ENCODE measurements at places on chromosomes 2 and 18.

- DNase-seq, result no peak
Observed at GRCh38 chr18:62505669-62506494, 16.9 kb upstream of the ZCCHC2 start.

DNA sequence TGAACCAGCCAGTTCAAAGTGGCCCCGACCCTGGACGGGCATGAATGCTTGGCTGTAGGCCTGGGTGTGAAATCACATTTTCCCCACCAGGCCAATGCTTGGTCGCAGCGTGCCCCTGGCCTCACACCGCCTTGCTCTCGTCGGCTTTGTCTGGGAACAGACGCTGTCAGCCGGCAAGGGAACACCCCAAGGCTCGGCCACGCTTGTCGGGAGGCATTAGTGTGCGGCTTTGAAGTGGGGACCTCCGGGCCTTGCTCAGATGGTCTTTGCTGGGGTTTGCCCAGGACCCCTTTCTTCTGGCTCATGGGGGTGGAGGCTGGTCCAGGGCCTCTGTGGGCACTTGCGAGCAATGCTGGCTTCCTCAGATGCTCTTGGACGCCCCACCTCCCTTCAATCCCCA, 79.1 kb downstream of the INHBB start:
- no peak for DNase-seq

GRCh38 chr2:42523341-42523740, 29.6 kb upstream of the KCNG3 start:
- DNase-seq, result no peak

DNA sequence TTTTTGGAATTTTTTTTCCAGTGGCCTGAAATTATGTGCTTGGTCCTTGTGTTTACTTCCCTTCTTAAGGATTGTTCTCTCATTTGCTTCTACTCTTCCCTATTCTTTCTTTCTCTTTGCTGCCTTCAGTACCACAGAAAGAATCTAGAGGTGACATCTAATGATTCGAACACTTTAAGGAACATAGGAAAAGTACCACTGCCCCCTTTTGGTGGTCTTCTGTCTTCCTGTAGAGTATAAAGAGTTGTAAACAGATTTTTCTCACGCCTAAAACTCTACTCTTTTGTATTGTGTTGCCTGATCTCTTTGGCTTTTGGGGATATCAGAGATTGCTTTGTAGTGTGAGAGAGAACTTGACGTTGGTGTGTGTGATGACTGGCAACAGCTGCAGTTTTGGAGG, 7.0 kb upstream of the SCTR start:
- DNase-seq, result no peak

DNA sequence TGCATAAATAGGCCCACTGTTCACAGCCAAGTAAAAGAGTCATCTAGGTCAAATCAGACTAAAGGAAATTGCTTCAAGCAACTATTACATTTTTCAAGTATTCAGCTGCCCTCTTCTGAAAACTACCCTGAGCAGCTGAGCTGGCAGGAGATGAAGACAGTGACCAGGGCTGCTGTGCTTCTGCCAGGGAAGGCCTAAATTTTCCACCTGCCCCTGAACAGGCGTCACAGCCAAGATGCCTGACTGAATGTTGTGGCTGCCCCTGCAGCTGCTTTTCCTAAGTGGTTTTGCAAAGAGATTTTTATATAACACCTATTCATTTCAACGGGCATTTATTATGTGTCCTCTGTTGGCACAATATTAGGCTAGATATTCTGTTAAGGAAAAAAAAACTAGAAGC, 96.7 kb upstream of the RPE start:
- DNase-seq, result no peak

- DNase-seq, result no peak
Observed at GRCh38 chr2:55097082-55097460, 46.8 kb upstream of the RTN4 start.

DNA sequence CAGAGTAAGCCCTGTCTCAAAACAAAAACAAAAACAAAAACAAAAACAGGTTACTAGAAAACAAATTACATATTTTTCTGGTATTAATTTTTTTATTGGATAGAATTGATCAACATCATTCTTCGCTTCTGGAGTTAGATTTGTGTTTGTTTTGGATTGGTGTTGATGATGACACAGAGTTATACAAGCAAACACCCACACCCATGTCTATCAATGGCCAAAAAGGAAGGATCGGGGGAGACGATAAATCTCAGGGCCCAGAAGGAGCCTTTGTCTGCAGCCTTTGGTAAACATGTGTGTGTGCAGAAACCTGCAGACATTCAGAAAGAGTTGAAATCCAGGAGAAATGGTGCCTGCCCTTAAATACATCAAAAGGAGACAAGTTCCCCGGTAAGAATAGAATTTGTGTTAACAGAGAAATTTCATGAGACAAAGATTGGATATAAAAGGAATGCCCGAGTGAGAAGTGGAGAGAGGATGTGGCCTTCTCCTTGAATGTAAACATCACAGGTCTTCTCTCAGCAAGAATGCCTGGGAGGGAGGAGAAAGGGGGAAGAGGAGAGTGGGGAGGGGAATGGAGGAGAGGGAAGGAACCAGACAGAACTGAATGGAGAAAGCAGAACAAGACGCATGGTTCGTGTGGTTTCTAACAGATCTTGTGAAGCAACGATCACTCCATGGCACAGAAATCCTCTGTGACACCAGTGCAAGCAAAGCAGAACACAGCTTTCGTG, 40.4 kb upstream of the TMEM178A start:
- DNase-seq, result no peak

DNA sequence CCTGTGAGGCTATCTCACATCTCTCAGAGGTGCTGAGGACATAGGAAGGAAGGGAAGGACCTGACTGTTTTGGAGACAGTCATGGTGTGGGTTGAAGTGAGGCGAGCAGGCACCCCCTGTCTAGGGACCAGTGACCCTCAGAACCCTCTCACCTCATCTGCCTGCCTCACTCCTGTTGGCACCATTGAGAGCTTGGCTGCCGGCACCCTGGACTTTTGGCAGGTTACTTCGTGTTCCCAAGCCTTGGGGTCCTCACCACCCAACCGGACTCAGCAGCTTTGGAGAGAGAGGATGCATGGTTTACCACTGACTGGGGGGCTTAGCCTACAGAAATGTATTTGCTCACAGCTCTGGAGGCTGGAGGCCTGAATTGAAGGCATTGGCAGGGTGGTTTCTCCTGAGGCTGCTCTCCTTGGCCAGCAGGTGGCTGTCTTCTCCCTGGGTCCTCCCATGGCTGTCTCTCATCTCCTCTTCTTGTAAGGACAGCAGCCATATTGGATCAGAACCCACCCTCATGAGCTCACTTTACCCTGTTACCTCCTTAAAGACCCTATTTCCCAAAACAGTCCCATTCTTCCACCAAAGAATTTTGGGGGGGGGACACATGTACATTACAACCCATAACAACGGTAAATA, 142.0 kb downstream of the TSN start:
- no peak for DNase-seq

DNA sequence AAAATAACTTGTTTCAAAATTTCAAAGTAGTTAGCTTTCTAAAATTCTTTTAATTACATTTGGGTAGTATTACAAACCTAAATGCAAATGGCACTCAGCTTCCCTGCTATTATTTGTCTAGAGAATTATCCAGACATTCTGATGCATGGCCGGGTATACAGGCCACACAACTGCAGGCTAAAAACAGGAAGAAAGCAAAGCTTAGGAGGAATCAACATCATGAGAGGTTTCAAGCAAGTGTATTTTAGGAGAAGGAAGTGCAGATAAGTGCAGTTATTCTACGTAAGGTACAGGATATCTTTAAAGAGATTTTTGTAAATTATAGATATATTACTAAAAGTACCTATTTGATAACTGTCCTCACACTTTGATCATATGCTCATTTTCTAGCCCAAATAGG, 46.8 kb upstream of the RNU4ATAC start:
- no peak for DNase-seq

DNA sequence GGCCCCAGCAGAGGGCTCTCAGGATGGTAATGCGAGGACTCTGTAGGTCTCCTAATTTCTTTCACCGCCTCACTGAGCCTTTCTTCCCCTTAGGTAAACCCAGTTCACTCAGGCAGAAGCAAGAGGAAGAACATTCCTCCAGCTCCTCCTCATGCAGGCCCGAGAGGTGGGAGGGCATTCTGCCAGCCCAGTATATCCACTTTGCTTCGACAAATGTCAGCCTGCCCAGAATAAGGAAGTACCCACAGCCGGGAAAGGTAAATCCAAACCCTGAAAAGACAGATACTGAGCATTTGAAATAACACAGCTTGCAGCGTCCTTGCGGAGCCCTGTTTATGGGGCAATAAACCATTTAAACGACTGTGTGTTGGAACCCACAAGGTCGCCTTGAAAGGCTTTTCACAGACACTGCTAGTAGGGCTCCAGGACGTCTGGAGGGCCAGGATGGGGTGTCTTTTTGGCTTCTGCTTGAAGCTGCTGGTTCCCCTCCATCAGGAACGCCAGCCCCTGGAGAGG, 63.0 kb upstream of the STPG4 start:
- no peak for DNase-seq

- DNase-seq, result no peak
Observed at GRCh38 chr18:48308027-48308635, 101.1 kb downstream of the ZBTB7C start.

DNA sequence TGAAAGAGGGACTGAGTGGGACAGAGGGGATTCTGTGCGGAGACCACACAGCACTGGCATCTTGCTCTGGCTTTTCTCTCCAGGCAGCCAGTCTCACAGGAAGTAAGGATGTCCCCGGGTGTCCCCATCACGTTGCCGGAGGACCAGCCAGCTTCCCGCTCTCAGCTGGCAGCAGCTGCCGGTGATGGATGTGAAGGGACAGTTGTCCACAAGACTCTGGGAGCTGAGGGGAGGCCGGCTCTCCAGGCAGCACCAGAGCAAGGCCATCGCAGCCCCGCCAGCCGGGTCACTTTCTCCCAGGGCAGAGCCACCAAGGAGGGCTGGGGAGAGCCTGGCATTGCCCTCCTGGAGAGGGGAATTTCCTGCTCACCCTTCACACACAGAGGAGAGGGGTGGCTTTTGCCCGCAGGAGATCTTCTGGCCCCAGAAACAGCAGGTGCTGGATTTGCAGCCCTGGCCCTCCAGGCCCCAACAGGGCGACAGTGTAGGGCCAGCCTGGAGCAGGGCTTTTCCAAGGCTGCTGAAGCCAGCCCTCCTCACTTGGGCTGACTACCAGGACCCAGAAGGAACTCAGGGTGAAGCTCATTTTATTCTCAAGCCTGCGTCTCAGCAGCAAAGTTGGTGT, 24.0 kb upstream of the B3GNT7 start:
- DNase-seq, result no peak

GRCh38 chr2:165440367-165440766, 29.1 kb upstream of the CSRNP3 start:
- DNase-seq, result no peak

DNA sequence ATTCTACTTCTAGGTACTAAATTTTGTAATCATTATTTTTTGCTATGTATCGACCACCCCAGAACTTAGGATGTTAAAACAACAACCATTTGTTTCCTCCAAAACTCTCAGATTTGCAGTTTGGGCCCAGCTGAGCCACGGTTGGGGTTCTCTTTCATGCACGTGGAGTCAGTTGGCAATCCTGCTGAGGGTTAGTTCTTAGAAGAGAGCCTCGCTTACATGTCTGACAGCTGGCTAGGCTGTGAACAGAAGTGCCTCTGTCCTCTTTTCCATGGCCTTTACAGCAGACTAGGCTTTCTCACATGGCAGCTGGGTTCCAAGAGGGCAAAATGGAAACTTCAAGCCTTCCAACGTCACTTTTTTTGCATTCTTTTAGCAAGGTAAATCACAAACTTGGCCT, 9.3 kb upstream of the RGPD4 start:
- DNase-seq, result no peak

DNA sequence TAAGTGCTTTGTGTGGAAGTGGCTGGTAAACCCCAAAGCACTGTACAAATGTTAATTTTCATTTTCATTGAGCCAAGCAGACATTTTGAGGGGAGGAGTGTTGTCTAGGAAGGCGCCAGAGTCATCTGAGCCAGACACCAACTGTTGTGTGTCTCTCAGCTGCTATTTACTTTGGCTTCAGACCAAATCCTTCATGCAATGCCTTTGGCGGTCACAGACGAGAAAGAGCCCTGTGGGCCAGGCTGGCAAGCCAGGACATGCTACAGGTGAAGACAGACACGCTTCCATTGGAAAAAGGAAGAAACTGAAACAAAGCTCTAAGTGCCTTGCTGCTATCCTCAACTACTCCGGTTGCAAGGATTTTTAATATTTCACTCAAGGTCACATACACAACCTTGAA, 115.4 kb upstream of the CDC42EP3 start:
- DNase-seq, result no peak

- DNase-seq, result no peak
Observed at GRCh38 chr2:220969348-220969747, 602.8 kb downstream of the EPHA4 start.

DNA sequence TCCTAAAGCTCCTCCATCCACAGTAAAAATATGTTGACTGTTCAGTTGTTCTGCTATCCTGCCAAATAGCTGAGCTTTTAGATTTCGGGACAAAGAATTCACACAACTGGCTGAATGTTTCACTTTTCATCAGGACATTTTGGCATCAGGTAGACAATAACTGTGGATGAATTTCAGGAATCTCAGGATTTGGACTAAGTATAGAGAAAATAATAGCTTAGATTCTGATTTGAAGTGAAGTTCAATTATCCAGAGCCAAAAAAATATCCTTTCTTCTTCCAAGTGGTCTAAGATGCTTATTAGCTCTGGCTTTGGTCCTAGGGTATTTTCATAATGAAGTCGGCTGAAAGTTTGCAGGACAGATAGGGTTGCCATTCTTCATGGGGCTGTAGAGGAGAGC, 16.1 kb downstream of the KCNE4 start:
- DNase-seq, result no peak

- DNase-seq, result no peak
Observed at GRCh38 chr2:32812316-32812715, 134.4 kb upstream of the LTBP1 start.

DNA sequence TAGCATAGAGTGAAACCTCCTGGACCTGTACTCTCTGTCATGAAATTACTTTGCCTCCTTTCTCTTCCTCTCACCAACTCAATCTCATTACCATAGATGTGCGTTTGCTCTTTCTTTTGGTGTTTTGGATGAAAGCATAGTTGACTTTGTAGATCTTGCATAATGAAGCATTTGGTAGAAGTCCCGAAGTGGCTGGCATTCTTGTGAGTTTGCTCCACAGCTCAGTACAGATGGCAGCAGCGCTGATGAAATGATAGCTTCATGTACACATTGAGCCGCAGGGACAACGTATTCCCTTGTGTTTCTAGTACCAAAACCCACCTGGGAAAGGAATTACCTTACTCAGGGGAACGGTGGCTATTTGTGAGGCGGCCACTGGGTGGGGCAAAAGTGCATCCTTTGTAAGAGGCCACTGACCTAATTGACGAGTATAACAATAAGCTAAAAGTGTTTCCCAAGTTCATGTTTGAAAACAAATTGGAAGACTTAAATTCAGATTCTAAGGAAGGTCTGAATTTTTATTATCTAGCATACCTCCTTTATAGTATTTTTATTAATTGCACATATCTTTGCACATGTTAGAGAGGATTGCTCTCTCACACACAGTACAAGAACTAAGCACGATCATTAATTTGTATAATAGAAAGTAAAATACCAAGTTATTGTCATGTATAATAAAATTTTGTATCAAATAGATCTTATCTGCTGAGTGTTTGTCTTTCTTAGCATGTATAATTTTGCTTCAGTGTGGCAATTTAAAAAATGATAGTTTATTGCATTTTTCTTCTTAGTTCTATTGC, 25.4 kb upstream of the CDH7 start:
- DNase-seq, result no peak

Measured in activated CD4-positive, CD25-positive, alpha-beta regulatory T cell (primary cell).